ENCODE measurements at places on chromosomes 1 and 21.

- no peak for DNase-seq
Observed at GRCh38 chr21:41373253-41373652, 11.4 kb downstream of the MX2 start.

- no peak for DNase-seq
Observed at GRCh38 chr1:100931716-100932115, 35.8 kb downstream of the SLC30A7 start.

GRCh38 chr21:44897326-44898010 is 23.2 kb downstream of the ITGB2 start:
- DNase-seq: no peak

DNA sequence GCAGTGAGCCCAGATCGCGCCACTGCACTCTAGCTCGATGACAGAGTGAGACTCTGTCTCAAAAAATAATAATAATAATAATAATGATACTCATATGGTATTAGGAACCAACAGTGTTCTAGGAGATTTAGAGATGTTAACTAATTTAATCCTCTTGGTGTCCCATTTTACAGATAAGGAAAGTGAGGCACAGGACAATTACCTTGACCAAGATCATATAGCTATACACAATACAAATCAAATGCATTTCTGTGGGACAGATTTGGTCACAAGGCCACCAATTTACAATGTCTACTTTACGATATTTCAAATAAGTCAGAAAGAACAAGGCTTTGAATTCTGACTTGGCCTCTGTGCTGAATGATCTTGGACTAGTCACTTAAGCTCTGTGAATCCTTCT is 2.2 kb upstream of the ZMYM4 start:
- no peak for DNase-seq

- no peak for DNase-seq
Observed at GRCh38 chr1:60936163-60936562, 146.2 kb upstream of the NFIA start.

GRCh38 chr1:28751315-28752060 is 14.7 kb downstream of the YTHDF2 start:
- DNase-seq: no peak

- no peak for DNase-seq
Observed at GRCh38 chr21:31299291-31300147, 44.5 kb downstream of the TIAM1 start.

DNA sequence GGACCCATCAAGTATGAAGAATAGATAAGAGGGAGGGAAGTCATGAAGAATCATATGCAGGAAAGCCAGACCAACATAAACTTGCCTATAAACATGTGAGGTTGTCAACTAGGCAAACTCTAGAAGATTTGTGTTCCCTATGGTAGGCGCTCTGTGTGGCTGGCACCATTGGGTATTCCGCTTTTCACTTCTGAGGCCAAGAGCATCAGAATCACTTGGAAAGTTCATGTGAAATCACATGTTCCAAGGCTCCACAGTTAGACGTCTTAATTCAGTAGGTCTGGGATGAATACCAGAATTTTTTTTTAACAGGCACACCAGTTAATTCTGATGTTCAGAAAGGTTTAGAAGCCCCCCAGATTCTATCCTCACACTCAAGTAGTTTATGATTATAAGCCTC is 50.5 kb upstream of the LAX1 start:
- DNase-seq: no peak

DNA sequence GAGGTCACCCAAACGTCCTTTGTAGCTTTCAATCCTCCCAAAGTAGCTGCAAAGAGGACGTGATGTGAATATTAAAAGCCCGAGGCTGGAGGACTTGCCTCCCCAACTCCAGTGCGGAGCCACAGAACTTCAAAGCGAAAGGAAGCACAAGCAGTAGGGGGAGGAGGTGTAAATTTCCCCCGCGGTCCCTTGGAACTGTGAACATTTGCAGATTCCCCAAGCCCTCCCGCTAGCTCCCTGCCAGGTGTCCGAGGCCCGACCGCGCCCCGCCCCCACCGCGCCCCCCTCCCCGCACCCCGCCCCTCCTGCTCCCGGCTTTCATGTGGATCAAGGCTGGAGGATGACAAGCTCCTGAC is 41.5 kb upstream of the HAO2 start:
- DNase-seq: no peak

Data from nucleus accumbens (tissue), 56 donors.